ENCODE measurements at places on chromosomes 7 and 10.

DNA sequence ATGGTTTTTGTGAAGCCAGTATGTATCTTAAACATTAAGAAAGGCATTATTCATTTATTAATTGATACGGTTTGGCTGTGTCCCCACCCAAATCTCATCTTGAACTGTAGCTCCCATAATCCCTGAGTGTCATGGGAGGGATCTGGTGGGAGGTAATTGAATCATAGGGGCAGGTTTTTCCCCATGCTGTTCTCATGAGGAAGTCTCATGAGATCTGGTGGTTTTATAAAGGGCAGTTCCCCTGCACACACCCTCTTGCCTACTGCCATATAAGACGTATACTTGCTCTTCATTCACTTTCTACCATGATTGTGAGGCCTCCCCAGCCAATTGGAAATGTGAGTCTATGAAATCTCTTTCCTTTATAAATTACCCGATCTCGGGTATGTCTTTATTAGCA lies 28.1 kb downstream of the OTUD1 start:
- DNase-seq, result no peak

GRCh38 chr10:86284355-86285105 lies 82.1 kb downstream of the GRID1 start:
- no peak for DNase-seq

DNA sequence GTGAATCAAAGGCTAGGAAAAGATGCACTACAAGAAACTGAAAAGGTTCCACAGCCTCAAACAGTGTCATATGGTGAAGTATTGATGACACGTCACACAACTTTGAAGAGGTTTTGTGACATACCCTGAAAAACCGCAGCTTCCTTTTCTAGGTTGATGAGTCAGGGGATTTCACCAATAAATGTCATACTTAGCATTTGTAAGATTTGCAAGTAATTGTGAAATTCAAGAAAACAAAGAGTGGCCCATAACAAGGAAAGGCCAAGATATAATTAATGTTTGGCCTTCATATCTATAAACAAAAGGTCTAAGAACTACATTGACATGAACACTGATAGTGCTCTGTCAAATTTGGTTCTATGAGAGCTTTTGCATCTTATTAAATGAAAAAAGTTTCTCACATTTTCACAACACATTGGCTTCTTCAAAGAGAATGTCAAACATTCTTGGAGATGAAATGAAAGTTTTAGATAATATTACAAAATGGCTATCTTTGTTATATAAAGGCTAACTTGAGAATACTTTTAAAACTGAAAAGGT lies 62.0 kb upstream of the NAMPT start:
- peak; percentile 93 for DNase-seq

DNA sequence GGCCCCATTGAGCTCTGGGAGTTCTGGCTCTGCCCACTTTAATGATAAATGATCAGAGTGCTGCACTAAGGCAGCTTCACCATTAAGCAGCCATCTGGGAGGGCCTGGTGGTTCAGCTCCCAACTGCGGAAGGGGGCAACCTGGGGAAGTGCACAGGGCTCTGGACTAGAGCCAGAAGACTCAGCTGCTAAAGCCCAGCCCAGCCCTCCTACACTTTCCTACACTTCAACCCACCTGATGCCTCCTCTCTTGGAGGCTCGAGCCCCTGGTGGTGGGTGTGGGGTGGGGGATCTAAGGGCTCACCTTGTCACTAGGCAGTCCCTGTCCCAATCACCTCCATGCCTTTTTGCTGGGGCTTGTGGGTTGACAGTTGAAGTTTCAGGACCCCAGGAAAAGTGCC lies 60.6 kb upstream of the ANTXRL start:
- DNase-seq, result no peak

GRCh38 chr7:146772601-146773000 lies 656.0 kb downstream of the CNTNAP2 start:
- DNase-seq, result no peak

GRCh38 chr10:18651324-18652007 lies at the start of gene NSUN6:
Gene NSUN6 (minus strand): TSS chr10:18651587. CDS start chr10:18651203, 384 bp downstream.
- no peak for DNase-seq

DNA sequence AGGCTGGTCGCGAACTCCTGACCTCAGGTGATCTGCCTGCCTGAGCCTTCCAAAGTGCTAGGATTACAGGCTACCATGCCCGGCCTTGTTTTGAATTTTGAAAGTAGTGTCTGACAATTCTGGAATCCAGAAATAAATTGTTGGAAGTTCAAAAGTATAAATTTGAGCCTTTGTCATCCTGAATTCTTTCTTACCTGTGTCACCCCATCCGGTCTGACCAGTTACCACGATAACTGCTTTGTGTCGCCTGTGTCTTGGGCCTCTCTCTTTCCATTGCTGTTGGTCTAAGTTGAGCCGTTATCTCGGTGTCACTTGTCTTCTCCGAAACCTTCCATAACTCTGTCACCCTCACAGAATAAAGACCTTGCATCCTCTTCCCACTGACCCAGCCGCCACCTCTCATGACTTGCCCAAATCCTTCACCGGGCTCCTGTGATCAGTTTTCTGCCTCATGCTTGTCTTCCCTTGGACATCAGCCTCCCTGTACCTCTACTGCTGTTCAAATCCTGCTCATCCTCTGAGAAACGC lies 18.6 kb downstream of the CUL1 start:
- DNase-seq, result no peak

GRCh38 chr7:99557940-99558305 lies 519 bp upstream of the ZNF655 start:
- no peak for DNase-seq

GRCh38 chr10:3072641-3073360 lies 5.5 kb downstream of the PFKP start:
- no peak for DNase-seq

DNA sequence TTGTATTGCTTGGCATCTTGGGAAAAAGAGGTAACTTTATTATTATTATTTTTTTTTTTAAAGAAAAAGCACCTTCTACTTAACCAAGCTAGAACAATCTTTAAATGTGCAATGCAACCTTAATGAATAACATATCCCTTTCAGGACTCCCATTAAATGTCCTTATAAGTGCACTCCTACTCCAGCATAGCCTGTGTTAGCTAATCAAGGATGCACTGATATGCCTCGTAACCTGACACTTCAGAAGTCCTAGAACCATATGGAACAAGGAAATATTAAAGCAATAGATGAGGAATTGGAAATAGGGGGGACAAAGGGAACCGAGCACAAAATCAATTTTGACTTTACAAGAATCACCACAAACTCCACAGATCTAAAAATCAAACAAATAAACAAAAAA lies 522.4 kb downstream of the PARD3 start:
- no peak for DNase-seq

DNA sequence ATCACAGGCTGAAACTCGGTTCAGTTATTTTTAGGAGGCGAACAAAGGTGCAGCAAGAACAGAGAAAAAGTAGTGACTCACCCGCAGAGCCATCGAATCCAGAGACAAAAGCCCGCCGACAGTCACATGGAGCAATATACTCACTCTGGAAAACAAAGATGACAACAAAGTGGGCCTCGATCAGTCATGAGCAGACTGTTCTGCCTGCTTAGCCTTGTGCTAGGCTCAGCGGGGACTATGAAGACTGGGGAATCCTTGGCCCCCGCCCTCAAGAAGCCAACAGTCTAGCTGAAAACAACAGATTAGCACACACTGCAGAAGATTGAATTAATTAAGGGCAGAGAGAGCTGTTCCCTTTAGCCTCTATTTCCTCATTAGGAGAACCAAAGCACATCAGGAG lies 30.4 kb downstream of the XPNPEP1 start:
- no peak for DNase-seq

- peak; percentile 68 for DNase-seq
Measured at GRCh38 chr7:47474937-47475879, 106.7 kb downstream of the TNS3 start.

DNA sequence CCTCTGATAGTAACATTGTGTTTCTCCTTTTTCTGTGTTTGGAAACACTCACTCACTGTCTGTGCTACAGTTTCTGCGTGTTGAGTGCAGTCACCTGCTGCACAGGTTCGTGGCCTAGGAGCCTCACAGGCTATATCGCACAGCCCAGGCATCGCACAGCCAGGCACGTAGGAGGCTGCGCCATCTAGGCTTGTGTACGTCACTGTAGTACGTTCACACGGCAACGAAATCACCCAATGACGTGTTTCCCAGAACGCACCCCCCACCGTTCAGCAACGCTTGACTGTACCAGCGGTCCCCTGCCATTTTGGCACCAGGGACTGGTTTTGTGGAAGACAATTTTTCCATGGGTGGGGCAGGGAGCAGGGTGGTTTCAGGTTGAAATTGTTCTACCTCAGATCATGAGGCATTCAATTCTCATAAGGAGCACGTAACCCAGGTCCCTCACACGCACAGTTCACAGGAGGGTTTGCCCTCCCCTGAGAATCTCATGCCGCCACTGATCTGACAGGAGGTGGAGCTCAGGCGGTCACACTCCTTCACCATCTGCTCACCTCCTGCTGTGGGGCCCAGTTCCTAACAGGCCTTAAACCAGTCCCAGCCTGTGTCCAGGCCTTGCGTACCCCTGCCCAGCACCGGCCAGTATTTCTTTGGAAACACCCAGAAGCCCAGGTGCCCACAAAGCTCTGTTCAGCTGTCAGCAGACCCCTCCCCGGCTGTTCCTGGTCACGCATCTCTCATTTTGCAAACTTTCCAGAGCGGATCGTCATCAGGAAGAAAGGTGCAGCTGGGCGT lies 23.2 kb upstream of the PRKAR1B start:
- no peak for DNase-seq

DNA sequence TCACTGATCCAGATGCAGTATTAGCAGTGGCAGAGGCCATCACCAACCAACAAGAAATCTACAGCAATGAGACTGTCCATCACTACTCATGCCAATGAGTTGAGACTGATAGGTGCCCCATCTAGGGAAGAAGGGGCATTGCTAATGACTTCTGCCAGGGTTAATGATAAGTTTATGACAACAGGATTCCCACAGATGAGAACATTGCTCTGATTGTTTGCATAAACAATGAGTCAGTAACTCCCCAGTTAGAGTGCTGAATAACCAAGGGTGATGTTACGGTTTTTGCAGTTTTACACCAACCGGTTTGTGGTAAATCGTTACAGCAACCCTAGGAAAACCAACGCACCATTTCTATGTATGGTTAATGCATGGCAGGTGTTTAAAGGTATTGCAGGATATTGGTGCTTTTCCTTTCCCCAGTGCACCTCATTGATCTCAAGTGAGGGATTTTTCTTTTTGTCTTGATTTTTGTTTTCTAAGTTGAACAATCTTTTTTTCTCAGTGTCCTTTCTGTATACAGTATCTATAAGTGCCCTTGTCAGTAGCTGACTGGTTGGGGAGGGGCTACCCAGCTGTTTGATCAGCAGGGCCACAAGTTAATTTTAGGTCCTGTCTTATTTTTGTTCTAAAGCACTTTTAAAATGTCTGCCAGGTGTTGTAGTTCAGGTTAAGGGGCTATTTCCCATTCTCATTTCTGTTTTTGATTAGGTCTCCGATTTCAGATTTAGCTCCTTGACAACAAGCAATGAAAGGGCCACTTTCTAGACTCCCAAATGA lies 3.9 kb upstream of the CSGALNACT2 start:
- no peak for DNase-seq

DNA sequence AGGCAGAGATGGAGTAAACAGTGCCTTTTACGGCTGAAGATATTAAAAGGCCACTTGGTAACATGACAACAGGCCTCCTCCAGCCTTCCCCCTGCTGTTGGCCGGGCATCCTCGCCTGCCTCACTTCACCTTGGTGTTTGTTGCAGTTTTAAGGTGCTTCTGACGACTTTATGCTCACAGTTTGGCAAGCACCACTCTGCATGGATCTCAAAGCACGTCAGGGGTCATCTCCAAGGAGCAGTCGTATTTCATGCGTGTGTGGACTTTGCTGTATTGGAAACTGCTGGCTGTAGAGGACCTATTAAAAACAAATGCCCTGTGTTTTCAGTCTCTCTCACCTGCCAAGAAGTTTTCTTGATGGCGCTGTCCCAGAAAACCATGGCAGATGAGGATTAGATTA lies 483.1 kb downstream of the RPS24 start:
- DNase-seq, result no peak

GRCh38 chr10:17026686-17027485 lies 102.7 kb downstream of the CUBN start:
- DNase-seq, result no peak

GRCh38 chr7:152984421-152984820 lies 224.9 kb downstream of the ACTR3B start:
- DNase-seq, result no peak

GRCh38 chr10:72483471-72483870 lies 128.8 kb upstream of the DNAJB12 start:
- DNase-seq, result no peak

GRCh38 chr10:104216631-104217030 lies 15.5 kb downstream of the CFAP43 start:
- no peak for DNase-seq

GRCh38 chr7:148963583-148964482 lies 64.5 kb downstream of the PDIA4 start:
- no peak for DNase-seq

DNA sequence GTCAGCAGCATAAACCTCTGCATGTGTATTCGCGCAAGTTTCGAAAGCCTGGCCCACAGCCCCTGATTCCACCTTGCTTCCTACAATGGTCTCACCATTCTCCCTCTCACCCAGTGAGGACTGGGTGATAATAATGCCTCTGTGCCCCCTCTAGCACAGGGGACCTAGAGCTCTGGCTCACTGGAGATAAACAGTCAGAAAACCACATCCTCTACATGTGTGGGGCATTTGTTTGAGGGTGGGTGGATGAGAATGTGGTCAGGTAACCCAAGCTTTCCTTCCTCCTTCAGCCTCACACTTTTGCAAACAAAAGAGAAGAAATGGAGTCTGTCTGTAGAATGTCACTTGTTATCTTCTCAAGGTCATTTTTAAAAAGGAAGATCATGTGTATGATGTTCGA lies 373.5 kb downstream of the KCNMA1 start:
- DNase-seq, result no peak

DNA sequence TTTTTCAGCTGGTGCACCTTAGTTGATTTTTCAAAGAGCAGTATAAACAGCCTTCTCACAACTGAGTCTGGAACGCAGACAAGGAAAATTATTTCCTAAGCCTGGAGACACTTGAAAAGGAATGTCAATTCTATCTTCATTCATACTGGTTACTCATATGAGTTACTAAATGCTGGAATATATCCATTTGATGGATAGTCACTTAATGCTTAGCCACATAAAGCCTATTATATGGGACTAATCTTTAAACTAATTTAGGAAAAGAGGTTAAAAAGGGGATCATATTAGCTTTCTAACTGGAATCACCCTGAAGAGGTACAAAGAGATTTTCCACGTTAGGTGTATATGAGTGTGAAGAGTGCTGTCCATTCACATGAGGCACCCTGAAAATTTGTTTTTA lies 1.7 kb upstream of the HOXA4 start:
- no peak for DNase-seq

DNA sequence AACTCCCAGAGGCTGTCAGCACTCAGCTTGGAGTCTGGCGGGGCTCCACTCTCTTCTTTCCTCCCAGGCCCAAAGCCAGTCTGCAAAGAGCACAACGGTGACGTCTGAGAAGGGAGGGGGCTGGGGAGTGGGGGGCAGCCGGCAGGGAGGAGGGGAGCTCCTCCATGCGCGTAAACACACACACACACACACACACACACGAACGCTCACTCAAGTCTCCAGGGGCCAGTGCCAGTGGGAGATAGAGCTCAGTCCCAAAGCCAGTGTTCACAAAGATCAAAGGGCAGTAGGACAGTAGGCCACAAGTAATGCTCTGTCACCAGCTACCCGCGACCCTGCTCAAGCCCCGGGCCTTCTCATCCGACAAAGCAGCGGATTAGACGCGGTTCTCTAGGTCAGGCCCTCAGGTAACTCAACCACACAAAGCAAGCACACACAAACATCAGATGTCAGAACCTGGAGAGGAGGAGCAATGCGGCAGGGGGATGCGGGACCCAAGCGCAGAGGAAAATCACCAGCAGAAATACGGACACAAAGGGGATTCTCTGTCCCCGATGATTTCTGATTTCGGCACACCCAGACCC lies 19.9 kb downstream of the TCAF1 start:
- DNase-seq, result no peak

Data from AG09309 (cell line).